ENCODE measurements at places on chromosomes 16 and 17.

DNA sequence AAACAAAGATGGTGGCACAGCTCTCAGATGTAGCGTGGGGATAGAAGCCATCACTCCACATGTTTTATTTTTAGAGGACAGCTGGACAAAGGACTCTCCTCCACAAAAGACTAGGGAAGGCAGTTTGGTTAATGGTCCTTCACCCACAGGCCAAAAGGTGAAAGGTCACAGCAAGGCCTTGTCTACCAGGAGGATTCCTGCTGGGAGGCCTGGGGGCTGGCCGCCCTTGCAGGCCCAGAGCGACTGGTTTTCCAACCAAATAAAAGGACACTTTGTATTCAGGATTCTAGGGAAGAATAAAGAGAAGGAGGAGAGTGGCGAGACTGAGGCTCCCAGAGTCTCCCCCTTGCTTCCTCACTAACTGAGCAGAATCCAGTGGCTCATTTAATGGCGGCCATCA, 94.3 kb downstream of the AXIN2 start:
- no peak for DNase-seq

DNA sequence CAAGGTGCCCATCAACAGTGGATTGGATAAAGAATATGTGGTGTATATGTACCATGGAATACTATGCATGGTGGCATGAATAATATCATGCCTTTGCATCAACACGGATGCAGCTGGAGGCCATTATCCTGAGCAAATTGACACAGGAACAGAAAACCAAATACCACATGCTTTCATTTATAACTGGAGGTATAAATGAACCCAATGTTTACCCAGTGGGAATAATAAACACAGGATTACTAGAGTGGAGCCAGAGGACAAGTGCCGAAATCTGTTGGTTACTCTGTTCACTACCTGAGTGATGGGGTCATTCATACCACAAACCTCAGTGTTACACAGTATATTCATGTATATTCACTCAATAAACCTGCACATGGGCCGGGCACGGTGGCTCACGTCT, 125.2 kb downstream of the CDH11 start:
- DNase-seq, result no peak

DNA sequence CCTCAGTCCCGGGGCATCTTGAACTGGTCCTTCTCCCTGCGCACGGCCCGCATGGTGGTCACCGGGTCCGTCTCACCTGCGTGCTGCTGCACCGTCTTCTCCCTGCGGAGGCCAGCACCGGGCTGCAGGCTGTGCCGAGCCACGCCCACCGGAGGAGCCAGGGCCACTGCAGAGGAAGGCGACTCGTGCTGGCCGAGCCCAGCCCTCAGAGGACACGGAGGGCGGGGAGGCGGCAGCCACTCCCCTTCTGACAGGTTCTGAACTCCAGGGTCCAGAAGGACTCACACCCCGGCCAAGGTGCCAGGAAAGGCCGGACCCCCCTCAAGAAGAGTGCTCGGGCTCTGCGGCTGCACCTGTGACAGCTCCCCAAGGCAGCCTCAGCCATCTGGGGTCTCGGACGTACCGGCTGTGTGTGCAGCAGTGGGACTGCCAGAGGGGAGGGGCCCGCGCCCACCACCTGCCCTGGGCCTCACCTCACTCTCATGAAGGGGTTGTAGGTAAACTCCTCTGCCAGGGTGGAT, 15.8 kb upstream of the IGFALS start:
- no peak for DNase-seq

DNA sequence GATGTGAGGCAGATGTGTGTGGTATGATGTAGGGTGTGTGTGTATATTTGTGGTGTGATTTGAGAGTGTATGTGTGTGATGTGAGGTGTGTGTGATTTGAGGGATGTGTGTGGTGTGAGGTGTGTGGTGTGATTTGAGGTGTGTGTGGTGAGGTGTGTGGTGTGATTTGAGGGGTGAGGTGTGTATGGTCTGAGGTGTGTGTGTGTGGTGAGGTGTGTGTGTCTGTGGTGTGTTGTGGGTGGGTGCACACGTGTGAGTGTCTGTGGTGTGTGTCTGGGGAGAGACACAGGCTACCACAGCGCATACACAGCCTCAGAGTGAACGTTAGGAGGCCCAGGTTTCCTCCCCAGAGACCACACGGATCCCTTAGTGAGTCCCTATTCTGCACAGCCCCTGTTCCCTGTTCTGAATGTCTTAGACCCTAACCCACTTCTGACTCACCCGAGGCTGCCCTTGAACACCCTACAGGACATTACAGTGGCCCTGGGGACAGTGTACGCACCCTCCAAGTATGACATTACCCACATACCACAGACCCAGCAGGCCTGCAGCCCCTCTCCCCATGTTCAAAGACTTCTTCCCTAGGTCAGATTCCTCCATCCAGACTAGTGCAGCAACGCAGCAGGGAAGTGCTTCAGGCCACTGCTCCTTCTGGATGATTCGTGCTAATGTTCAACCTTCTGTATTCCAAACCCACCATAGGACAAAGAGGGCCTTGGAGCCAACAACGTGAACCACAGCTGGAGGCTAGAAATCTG, 3.5 kb upstream of the RAB37 start:
- DNase-seq, result no peak

DNA sequence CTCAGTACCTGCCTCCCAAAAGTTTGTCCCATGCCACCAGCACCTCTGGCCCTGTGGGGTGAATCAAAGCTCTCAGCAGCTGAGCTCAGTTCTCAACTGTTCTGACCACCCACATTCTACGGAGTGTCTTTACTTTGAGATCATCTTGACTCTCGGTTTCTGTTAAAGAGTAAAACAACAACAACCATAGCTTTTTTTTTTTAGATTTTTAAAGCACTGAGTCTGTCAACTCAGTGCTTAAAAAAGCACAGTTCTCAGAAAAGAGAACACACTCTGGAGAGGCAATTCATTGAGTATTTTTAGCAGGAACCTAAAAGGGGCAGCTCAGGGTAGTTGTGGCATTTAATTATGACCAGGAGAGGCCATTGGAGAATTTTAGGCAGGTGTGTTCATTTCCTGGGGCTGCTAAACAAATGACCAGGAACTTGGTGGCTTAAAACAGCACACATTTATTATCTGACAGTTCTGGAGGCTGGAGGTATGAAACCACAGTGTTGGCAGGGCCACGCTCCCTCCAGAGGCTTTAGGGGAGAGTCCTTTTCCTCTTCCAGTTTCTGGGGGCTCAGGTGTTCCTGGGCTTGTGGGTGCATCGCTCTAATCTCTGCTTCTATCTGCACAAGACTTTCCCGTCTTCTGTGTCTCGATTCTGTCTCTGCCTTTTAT, 6.7 kb upstream of the WFIKKN2 start:
- no peak for DNase-seq

DNA sequence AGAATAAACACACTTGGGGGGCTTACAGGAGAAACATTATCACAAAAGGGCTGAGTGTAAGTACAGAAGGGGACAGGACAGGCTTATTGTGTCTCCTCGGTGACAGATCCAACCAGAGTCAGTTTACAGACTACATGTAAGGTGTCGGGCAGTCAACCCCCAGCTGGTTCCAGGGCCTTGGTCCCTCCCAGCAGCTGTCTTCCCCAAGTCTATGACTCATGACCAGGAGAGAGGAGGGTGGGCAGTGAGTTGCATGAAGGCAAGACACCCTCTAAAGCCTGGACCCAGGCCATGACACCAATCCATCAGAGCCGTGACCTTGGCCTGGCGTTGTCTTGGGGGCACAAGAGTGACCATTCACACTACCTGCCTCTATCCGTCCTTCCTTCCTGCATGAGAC, 276.2 kb upstream of the CCL2 start:
- no peak for DNase-seq

GRCh38 chr17:82985428-82985805, 94.0 kb upstream of the METRNL start:
- no peak for DNase-seq

Measured in myocyte (in vitro differentiated cells).